Glutamatergic neuron (in vitro differentiated cells): ENCODE measurements at places on chromosomes 6 and 20. TPM values are rescaled to one million over a fixed set of nuclear protein-coding genes. Genes with fewer than 3 reads are reported as not detected.
A peak's percentile ranks its signal among the peaks of the same experiment; 100 is the strongest.

The CTCFL gene
- total RNA-seq = not detected

The VSX1 gene
- total RNA-seq = not detected

The HTR1E gene
- 0.34 TPM for total RNA-seq

GRCh38 chr6:47357827-47358226 lies 48.1 kb upstream of the TNFRSF21 start:
- H3K27ac ChIP-seq = no peak overlapping the region
- no peaks in the 10 kb centered on the region for H3K4me1 ChIP-seq
- no peaks in the 10 kb centered on the region for H3K27me3 ChIP-seq
- no peak overlapping the region for H3K4me3 ChIP-seq

DNA sequence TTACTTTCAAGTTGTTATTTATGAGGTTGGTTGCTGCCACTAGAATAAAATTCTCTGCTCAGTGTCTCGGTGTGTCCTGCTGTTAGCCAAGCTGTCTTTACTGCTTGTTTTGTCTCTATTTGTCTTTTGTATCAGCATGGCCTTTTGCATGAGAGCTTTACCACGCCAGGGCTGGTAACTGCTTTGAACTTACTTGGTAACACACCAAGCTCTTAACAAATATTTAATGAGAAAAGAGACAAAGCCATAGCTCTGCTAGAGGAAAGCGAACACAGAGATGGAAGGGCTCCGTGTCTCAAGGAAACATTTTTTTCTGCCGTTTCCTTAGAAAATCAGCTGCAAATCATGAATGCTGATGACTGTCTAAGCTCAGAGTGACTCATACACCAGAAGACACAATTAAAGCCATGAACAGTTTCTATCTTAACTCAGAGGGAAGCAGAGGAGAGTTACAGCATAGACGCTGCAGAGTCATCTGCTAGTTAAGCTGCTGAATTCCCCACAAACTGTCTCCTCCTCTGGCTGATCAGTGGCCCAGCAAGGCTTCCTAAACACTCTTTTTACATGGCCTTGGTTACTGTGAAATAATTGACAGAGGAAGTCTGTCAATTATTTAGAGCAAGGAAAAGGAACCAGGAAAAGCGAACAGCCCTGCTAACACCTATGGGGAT lies 44.8 kb downstream of the AGPAT4 start:
- H3K4me1 ChIP-seq = peaks cover 35% of the 10 kb centered on the region
- peaks cover 11% of the 10 kb centered on the region for H3K36me3 ChIP-seq
- H3K4me3 ChIP-seq = no peak overlapping the region

DNA sequence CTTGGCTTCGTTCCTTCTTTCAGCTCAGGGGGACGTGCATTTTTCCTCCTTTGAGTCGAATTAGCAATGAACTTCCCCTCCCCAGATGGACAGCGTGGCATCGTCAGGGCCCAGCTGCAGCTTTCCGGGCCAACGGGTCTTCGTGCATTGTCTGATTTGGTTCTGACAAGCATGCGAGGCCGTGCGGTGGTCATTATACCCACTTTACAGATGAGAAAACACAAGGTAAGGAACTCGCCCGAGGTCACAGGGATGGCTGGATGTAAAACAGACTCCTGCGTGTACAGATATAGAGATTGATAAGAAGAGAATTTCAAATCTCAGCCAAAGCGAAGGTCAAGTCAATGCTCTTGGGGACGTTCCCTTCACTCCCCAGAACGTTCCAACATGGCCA lies 187.6 kb upstream of the SULF2 start:
- peaks cover 28% of the 10 kb centered on the region for H3K4me1 ChIP-seq
- H3K36me3 ChIP-seq = no peaks in the 10 kb centered on the region
- no peak for DNase-seq
- H3K4me3 ChIP-seq = no peak overlapping the region

GRCh38 chr6:90369024-90369519 lies 72.4 kb upstream of the BACH2 start:
- H3K27ac ChIP-seq = peak overlapping the region; percentile 59
- H3K27me3 ChIP-seq = peaks cover 2% of the 10 kb centered on the region
- H3K4me3 ChIP-seq = no peak overlapping the region
- peaks cover 5% of the 10 kb centered on the region for H3K36me3 ChIP-seq

- H3K4me1 ChIP-seq = no peaks in the 10 kb centered on the region
Observed at GRCh38 chr6:9628819-9629218, 786.1 kb downstream of the TFAP2A start.

DNA sequence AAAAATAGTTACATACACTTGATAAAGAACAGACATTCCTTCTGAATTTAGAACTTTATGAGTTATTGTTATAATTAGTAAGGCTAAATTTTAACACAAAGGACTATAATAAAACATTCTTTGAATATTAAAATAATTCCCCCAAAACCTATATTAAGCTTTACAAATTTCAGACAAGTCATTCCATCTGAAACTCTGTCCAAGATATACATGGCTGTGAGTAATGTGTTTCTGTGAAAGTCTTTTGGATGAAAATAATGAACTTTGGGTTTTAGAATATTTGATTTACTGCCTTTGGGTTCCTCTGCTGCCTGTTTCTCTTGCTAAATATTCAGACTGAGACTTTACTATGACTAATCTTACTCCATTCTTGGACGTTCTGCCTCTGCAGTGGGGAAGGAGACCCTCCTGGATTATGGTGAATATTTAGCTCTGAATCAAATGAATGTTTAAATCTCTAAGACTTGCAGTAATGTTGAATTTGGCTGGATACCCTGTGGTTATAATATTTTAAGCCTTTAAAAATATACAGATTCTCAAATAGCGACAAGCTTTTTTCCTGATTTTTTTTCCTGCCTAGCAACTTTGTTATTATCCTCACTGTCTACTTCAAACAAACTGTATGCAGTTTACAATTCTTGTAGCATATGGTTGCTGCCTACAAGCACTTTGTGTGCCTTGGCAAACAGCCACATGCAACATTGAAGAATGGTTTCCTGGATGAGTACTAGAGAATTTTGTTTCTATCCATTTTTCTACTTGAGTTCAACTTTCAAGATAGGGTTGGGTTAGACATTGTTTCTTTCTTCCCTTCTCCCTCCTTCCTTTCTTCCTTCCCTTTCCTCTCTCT lies 51.4 kb downstream of the TXLNB start:
- peaks cover 3% of the 10 kb centered on the region for H3K27me3 ChIP-seq
- H3K4me1 ChIP-seq = peaks cover 5% of the 10 kb centered on the region
- H3K36me3 ChIP-seq = no peaks in the 10 kb centered on the region
- DNase-seq = no peak
- H3K4me3 ChIP-seq = no peak overlapping the region
- H3K27ac ChIP-seq = no peak overlapping the region

DNA sequence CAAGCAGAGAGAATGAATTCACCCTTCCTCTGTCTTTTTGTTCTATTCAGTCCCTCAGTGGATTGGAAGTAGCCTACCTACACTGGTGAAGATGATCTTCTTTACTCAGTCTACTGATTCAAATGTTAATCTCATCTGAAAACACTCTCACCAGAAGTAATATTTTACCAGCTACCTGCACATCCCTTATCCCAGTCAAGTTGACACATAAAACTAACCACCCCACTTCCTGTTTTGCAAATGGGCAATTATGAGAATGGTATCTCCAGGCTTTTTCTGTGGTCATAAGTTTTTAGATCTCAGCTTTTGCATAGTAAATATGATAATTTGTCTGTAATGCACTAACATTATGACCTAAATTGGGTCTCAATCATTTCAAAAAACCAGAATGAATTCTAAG lies 228.8 kb upstream of the ECI2 start:
- no peaks in the 10 kb centered on the region for H3K4me1 ChIP-seq
- DNase-seq = no peak
- peaks cover 7% of the 10 kb centered on the region for H3K36me3 ChIP-seq
- no peak overlapping the region for H3K4me3 ChIP-seq
- H3K27me3 ChIP-seq = no peaks in the 10 kb centered on the region
- H3K27ac ChIP-seq = no peak overlapping the region

DNA sequence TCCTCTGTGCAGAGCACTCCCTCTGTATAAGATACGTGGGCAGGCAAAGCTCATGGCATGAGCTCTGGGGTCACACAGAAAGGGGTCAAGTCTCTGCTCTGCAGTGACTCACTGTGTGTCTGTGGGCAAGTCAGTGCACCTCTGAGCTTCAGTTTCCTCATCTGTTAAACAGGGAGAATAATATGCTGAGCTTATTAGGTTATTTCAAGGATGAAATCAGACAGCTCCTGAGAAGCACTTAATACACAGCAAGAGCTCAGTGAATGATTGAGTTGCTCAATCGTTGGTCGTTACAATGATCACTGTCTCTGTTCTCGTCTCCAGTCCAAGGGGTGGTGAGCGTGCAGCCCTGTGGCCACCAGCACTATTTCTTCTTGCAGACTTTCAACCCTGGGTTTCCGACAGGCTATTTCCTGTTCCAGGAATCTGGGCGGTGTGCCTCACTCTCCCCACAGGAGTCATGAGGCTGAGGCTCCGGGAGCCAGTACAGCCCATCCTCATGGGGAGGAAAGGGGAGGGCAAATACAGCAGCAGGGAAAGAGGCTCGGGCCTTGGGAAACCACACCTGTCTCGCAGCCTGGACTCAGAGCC lies 28.9 kb downstream of the KIAA1755 start:
- H3K4me1 ChIP-seq = no peaks in the 10 kb centered on the region
- no peaks in the 10 kb centered on the region for H3K27me3 ChIP-seq
- DNase-seq = no peak
- no peaks in the 10 kb centered on the region for H3K36me3 ChIP-seq
